ENCODE measurements at places on chromosomes 12 and 14.

DNA sequence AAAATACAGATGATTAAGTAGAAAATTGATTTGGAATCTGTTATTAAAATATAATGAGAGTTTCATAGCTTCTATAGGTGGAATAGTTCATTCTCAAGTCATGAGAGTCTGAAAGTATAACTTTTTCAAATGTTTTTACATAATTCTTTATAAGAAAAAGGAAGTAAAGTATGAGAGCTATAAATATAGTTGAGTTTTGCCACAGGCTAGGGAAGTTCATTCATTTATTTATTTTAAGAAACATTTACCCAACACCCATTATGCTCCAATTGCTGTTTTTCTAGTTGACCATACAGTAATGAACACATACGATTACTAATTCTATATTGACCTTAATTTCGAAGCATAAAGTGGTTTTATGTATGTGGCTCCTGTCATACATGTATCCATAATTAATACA lies 24.8 kb downstream of the LRRIQ1 start:
- DNase-seq = no peak

GRCh38 chr12:109540526-109541412 lies 32.5 kb downstream of the MMAB start:
- DNase-seq = no peak

- no peak for DNase-seq
Observed at GRCh38 chr14:49306152-49306751, 279.9 kb downstream of the RPS29 start.

- DNase-seq = no peak
Observed at GRCh38 chr12:99493197-99493596, 154.4 kb upstream of the GARIN6 start.

GRCh38 chr14:50362764-50363713 lies 33.6 kb downstream of the CDKL1 start:
- peak; percentile 12 for DNase-seq

DNA sequence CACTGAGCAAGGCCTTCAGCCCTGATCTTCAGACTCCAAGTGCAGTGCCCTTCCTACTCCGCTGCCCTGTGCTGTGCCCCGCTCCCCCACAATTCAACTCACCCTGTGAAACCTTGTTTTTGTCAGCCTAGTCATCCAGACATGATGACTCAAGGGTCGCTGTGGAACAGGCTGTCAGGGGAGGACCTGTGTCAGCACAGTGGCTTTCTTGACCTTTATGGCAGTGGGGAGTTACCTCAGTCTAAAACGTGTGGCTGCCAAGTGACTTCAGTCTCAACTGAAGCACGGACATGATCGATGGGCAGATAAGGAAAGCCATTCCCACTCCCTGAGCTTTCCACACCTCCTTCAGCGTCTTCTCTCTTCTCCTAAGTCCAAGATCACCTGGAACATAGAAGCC lies 16.3 kb upstream of the FLVCR2 start:
- no peak for DNase-seq

DNA sequence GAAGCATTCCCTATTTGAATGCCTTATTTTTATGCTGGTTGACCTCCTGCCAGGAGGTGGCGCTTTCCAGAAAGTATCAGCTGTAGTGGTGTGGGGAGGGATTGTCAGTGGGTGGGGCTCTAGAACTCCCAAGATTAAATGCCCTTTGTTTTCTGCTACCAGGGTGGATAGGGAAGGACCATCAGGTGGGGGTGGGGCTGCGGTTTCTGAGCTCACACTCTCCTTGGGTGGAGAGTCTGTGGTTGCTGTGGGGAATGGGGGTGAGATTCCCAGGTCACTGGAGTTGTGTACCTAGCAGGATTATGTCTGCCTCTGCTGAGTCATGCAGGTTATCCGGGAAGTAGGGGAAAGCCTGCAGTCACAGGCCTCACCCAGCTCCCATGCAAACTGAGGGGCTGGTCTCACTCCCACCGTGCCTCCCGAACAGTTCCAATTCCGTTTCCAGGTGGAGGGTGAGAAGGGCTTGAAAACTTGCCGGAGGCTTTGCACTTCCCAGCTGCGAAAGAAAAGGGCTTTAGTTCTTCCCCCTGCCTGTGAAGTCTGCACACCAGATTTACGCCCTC lies 68.3 kb downstream of the ALG10B start:
- DNase-seq = no peak

DNA sequence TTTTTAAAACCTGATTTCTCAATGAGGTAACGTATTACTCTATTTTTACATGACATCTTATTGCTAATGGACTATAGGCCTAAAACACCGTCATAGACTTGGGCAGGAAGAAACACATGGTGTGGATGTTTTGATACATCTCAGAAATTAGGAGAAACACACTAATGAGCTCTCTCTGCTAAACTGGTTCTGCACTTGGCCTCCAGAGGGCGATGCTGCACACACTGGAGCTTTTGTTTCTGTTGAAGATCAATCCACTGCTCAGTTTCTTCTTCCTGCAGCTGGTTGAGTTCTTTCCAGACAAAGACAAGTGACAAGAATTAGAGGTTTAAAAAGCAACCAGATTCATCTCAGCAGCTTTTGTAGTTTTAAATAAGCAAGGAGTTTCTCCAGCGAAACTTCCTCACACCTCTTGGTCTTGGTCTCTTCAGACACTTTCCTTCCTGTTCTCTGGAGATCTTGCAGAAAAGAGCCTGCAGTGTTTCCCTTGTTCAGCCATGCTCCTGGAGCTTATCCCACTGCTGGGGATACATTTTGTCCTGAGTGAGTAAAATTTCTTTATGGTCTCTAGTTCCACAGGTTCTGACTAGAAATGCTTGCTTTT lies 178.5 kb upstream of the OR4E1 start:
- peak; percentile 69 for DNase-seq

GRCh38 chr14:105046891-105047282 lies 18.3 kb downstream of the GPR132 start:
- no peak for DNase-seq

- no peak for DNase-seq
Observed at GRCh38 chr12:116324654-116325335, 47.3 kb upstream of the MED13L start.

All from activated gamma-delta T cell treated with Interleukin-2 at 50 U/mL for 16 hours (primary cell).